ENCODE measurements at places on chromosomes 13 and 19. TPM values are rescaled to one million over a fixed set of nuclear protein-coding genes. Genes with fewer than 3 reads are reported as not detected.

DNA sequence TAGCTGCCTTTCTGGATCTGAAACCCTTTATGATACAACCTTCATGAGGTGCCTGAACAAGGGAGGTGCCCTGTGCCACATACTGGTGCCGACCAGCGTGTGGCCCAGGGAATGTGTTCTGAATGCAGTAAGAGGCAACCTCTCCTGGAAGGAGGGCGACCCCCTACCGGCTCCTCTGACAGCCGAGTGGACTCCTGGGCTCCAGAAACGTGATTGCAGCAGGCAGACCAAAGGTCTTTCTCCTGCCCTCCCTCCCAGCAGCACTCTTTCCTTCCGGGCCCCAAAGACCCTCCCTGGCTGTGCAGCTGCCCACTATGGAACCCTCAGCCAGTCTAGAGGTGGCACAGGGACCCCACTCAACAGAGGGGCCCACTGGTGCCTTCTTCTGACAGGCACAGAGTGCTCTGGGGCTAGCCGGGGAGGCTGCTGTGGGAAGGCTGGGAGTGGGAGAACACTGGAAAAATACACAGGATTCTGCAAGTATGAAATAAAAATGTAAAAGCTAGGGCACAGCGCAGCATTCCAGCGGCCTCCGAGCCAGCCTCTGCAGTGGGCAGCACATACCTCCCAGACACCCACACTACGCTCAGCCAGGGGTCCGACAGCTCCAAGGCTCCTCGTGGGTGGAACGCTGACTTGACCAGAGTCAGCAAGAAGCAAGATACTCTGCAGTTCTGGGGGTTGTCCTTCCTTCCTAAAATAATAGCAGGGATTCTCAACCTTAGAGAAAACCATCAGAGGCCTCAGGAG is 14.9 kb downstream of the SH3GL1 start:
- H3K4me3 ChIP-seq: no peak overlapping the region
- DNase-seq: no peak
- H3K27me3 ChIP-seq: no peaks in the 10 kb centered on the region
- H3K36me3 ChIP-seq: peaks cover 31% of the 10 kb centered on the region
- H3K4me1 ChIP-seq: peaks cover 28% of the 10 kb centered on the region
- H3K27ac ChIP-seq: no peak overlapping the region

Gene CD33
- total RNA-seq: 0.60 TPM

DNA sequence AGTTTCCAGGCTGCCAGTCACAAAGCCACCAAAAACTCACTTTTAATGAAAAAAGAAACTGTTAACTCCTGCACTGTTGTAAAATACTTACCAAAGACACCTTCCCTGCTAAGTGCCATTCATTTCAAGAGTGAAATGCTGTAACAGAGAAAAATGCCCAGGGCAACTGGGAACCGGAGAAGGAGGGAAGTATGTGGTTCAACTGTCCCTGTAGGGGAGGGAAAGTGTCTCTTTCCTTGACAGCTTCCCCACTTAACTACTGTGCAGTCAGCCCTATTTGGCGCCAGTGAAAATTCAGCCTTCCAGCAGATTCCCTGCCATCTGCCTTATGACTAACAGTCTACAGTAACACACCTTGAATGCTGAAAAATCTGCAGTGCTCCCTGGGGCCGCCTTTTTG is 789.0 kb downstream of the DIAPH3 start:
- no peak overlapping the region for H3K27ac ChIP-seq
- no peaks in the 10 kb centered on the region for H3K4me1 ChIP-seq
- no peak for DNase-seq
- no peak overlapping the region for H3K4me3 ChIP-seq

- H3K36me3 ChIP-seq: no peaks in the 10 kb centered on the region
- H3K27me3 ChIP-seq: peaks cover 44% of the 10 kb centered on the region
- no peak overlapping the region for H3K4me3 ChIP-seq
- peaks cover 57% of the 10 kb centered on the region for H3K4me1 ChIP-seq
- no peak overlapping the region for H3K27ac ChIP-seq
Measured at GRCh38 chr19:41917676-41918075, 10.6 kb downstream of the ERFL start.

Gene ONECUT3
- total RNA-seq: not detected

- H3K4me1 ChIP-seq: no peaks in the 10 kb centered on the region
- no peak overlapping the region for H3K4me3 ChIP-seq
- no peaks in the 10 kb centered on the region for H3K27me3 ChIP-seq
- H3K27ac ChIP-seq: no peak overlapping the region
Measured at GRCh38 chr13:30065181-30065580, 214.8 kb upstream of the UBL3 start.

DNA sequence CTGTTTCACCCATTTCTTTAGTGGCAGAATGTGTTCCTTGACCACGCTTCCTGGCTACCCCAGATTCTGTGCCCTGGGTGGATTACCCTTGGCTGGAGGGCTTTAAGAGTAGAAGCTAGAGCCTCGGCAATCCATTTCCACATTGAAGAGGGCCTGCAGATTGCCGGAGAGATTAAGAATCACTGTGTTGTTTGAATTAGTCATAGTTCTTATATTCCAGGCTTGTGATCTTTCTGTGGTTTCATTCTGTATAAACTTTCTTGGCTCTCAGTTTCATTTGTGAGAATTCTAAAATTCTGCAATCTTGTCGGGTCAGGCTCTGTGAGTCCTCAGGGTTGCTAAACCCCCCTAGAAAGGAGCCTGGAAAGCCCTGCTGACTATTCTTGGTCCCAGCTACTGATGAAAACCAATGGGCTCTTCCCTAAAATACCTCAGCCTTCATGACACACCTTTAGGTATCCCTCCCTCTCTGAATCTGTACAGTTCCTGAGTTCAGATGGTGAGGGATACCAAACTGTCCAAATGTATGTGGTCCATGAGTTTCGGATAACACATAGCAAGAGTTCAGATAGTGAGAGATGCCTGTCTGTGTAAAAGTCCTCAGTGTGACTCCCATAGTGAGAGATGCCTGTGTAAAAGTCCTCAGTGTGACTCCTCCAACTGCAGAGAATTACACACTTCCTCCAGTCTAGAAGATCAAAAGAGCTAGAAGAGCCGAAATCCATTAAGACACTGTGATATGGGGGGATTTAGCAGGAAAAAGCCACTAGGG is 4.3 kb downstream of the PHF11 start:
- no peak overlapping the region for H3K4me3 ChIP-seq
- H3K36me3 ChIP-seq: peaks cover 39% of the 10 kb centered on the region
- no peaks in the 10 kb centered on the region for H3K27me3 ChIP-seq
- H3K4me1 ChIP-seq: peaks cover 46% of the 10 kb centered on the region

Gene NKPD1
- total RNA-seq: 0.91 TPM

Gene IGFLR1
- 40.3 TPM for total RNA-seq

- no peaks in the 10 kb centered on the region for H3K4me1 ChIP-seq
- H3K27me3 ChIP-seq: no peaks in the 10 kb centered on the region
- DNase-seq: no peak
- H3K36me3 ChIP-seq: no peaks in the 10 kb centered on the region
- H3K27ac ChIP-seq: no peak overlapping the region
Measured at GRCh38 chr13:62643007-62643483, 1227.4 kb upstream of the PCDH20 start.

GRCh38 chr13:105804561-105805190 is 730.8 kb downstream of the EFNB2 start:
- no peak for DNase-seq
- H3K4me3 ChIP-seq: no peak overlapping the region
- no peaks in the 10 kb centered on the region for H3K27me3 ChIP-seq

DNA sequence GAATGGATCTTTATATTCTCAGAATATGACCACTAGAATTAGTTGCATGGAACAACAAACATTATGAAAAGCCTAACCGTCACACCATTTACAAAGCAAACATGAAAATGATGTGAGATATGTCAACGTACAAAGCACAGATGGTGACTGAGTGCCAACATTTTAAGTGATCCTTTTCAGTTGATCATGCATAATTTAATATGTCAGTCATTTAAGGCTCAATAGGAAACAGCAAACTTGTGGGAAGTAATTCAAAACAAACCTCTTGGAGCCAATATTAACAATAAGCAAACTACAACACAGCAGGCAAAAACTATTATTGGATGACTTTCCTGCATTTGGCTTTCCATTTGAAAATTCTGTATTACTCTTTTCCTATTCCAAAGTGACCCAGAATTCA is 277.6 kb downstream of the SLITRK6 start:
- no peaks in the 10 kb centered on the region for H3K4me1 ChIP-seq
- DNase-seq: no peak
- H3K27me3 ChIP-seq: no peaks in the 10 kb centered on the region
- no peaks in the 10 kb centered on the region for H3K36me3 ChIP-seq

- no peaks in the 10 kb centered on the region for H3K4me1 ChIP-seq
- no peak overlapping the region for H3K4me3 ChIP-seq
- H3K27ac ChIP-seq: no peak overlapping the region
- peaks cover 5% of the 10 kb centered on the region for H3K27me3 ChIP-seq
Measured at GRCh38 chr13:52002361-52002760, 8.9 kb downstream of the ATP7B start.

DNA sequence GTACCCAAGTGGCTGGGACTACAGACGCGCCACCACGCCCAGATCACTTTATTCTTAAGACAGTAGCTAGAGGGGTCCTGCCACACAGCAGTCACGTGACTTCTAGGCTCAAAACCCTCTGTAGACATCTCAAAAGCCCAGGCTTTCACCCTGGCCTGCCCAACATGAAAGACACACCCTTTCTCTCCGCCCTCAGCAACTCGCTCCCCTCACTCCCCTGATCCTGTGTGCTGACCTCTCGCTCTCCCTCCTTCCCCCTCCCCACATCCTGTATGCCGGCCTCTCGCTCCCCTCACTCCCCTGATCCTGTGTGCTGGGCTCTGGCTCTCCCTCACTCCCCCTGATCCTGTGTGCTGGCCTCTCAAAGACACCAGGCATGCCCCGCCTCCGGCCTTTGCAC is 77.4 kb downstream of the SLC15A1 start:
- no peaks in the 10 kb centered on the region for H3K27me3 ChIP-seq
- H3K36me3 ChIP-seq: no peaks in the 10 kb centered on the region
- DNase-seq: no peak
- H3K4me1 ChIP-seq: peaks cover 6% of the 10 kb centered on the region
- no peak overlapping the region for H3K4me3 ChIP-seq

GRCh38 chr19:53647792-53648191 is 16.0 kb downstream of the DPRX start:
- H3K4me3 ChIP-seq: no peak overlapping the region
- no peak for DNase-seq
- H3K27me3 ChIP-seq: no peaks in the 10 kb centered on the region
- no peak overlapping the region for H3K27ac ChIP-seq

Gene KBTBD7
- 3.1 TPM for total RNA-seq

- no peak overlapping the region for H3K4me3 ChIP-seq
- H3K36me3 ChIP-seq: no peaks in the 10 kb centered on the region
- H3K27ac ChIP-seq: no peak overlapping the region
- no peak for DNase-seq
- peaks cover 37% of the 10 kb centered on the region for H3K27me3 ChIP-seq
Measured at GRCh38 chr19:10013834-10014618, 743 bp downstream of the RDH8 start.

DNA sequence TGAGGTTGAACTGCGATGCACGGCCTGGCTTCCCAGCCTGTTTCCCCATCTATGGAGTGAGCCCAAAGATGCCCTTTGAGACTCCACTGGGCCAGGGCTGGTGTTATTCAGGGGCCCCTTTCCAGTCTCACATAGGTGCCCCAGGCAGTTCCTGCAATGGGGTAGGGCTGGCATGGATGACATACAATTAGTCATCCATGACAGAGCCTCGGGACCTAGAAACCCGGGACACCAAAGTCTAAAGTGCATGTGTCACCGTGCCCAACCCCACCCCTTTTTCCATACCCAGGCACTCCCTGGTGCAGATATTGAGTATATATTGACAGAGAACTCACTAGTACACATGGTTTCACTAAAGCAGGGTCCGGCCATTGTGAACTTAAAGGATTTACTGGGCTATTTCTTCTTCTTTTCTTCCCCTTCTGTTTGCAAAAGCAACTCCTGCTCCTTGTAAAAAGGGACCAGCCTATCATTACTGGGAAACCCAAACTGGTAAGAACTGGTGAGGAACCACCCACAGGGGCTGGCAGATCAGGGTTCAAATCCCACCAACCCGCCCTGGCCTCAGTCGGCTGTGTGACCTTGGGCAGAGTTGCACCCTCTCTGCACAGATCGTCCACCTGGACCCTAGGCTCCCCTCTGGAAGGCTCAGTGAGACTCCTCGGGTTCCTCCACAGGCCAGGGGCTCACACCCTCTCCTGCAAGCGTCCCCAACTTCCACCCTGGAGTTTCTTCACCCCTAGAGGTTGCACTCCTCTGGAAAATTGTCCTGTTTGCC is 2.7 kb downstream of the B3GNT3 start:
- H3K27me3 ChIP-seq: no peaks in the 10 kb centered on the region
- no peaks in the 10 kb centered on the region for H3K36me3 ChIP-seq
- H3K4me1 ChIP-seq: peaks cover 51% of the 10 kb centered on the region
- H3K27ac ChIP-seq: no peak overlapping the region

DNA sequence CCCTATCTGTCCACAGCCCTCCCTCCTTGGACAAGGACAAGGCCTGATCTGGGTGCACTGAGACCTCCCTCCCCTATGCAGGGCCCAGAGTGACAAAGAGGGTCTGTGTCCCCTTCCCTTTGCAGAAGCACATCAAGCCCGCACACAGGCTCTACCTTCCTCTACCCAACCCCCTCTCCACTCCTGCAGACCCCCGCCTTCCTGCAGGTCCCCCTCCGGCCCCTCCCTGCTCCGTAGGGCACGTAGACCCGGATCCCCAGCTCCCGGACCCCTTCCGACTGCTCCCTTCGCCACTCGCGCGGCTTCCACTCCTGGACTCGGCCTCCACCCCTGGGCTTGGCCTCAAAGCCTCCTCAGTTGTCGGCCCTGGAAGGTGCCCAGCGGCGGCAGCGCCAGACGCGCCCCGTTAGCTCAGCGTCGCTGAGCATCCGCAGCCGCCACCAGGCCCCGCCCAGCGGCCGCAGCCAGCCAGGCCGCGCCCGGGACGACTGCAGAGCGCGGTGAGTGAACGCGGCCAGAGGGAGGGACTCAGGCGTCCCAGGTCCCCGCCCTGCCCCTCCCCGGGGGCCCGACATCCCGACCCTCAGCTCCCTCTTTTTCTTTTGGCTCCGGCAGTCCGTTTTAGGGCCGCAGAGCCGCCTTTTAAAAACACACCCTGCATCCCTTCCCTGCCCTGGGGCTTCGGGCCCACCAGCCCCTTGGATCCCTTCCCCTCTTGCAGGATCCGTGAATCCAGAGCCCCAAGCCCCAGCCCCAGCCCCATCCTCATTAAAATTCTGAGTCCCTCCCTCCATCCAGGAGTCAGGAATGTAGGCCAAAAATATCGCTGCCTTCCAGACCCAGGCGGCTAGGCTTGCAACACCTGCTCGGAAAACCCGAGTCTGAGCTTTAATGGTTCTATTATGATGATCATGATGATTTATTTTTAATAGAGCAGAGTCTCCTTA is 1.5 kb upstream of the MYADM start:
- peak overlapping the region; percentile 100 for H3K27ac ChIP-seq
- no peaks in the 10 kb centered on the region for H3K27me3 ChIP-seq
- H3K4me1 ChIP-seq: peaks cover 48% of the 10 kb centered on the region
- H3K36me3 ChIP-seq: peaks cover 6% of the 10 kb centered on the region
- peak overlapping the region; percentile 100 for H3K4me3 ChIP-seq
- peak; percentile 49 for DNase-seq

Gene COL5A3
- 5.2 TPM for total RNA-seq

- no peak overlapping the region for H3K4me3 ChIP-seq
- no peak for DNase-seq
- H3K36me3 ChIP-seq: no peaks in the 10 kb centered on the region
- H3K27ac ChIP-seq: no peak overlapping the region
- no peaks in the 10 kb centered on the region for H3K27me3 ChIP-seq
Measured at GRCh38 chr19:35708391-35708790, 4.0 kb downstream of the ZBTB32 start.
